ENCODE measurements at places on chromosomes 3 and 15.

DNA sequence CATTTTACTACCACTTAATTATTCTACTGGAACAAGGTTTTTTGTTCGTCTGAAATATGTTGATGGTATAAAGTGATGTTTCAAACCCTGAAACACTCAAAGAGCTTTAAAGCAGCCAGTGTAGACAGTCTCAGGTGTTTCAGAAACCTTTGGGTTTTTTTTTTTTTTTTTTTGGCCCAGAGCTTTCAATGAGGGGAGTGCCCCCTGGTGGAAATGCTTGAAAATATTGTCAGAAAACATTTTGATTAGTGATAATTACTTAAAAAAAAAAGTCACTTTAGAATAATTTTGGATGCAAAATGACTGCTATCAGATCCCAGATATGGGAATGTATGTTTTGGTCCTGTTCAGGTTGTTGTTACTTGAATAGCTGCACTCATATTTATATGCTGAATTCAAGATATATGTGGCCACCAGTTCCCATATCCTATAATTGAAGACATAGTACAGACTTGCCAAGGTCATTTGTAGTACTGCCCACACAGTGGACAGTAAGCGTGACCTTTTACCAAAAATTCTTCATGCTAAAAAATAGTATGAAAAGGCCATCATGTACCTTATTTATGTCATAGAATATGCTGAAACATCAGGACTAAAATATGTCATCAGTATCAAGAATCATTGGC lies 35.9 kb downstream of the SATB1 start:
- DNase-seq: no peak

DNA sequence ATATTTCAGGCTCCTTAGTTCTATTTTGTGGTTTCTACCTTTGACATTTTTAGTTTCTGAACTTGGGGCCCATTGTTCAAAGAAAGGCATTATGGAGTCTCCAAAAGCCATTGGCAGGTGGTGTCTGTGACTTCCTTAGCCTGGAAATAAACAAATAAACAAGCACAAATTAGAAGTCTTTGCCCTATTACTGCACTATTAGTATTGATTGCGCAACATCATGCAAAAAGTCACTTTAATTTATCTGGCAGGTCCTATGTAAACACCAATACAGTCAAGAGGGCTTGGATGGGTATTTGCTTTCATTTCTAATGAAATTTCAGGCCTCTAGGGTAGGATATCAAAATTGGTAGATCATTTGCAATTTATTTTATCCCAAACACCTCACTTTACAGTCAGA lies 85.6 kb downstream of the LPP start:
- no peak for DNase-seq

GRCh38 chr15:74124759-74125158 lies 5.6 kb upstream of the ISLR2 start:
- DNase-seq: no peak

DNA sequence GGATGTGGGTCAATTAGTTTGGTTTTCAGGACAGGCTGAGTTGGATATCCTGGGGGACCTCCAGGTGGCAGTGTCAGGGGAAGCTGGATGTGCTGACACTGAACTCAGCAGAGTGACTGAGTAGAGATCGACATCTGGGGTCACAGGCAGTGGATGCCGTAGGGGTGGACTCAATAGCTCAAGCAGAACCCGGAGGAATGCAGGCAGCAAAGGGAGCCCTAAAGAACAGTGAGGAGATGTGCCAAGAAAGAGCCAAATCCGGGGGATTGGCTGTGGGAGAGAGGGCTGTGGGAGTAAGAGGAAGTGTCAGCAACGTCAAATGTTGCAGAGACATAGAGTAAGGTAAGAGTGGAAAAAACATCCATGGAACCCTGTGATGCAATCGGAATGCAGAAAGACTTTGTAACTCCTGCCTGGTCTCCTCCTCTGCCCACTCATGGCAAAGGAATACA lies 11.6 kb downstream of the CCR5AS start:
- DNase-seq: no peak

- no peak for DNase-seq
These were observed 58.1 kb upstream of the FOXP1 start for GRCh38 chr3:71641674-71642073.

Data from stimulated activated CD4-positive, alpha-beta T cell treated with anti-CD3 and anti-CD28 coated beads, Interleukin-12 subunit alpha, Interleukin-12 subunit beta, amount 100 ng/mL, for 4 hours (primary cell).